GF-D8 (cell line): ENCODE measurements at places on chromosomes 3 and 15.

DNA sequence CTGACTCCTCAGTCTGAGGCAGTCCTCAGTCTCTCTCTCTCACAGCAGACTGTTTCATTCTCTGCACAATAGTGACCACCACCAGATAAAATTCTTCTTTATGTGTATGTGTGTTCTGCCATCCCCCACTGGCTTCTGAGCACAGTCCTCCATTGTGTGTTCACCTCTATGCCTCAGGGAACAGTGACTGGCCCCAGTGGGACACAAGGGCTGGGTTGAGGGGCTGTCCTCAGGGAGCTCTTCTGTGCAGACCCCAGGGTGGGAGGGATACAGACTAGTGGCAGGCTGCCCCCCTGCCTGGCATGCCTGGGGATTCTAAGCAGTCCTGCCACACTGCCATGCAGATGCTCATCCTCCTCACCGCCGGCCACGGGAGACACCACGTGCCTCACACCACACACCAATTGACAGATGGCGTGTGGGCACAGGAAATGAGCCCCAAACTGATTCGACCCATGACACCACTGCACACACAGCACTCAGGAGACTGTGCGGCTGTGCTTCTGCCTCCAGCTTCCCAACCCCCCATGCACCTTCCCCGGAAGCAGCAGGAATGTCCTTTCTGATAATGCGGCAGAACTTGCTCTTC is 237.6 kb upstream of the CHRNA7 start:
- DNase-seq, result no peak

- peak; percentile 1 for DNase-seq
Observed at GRCh38 chr15:63420333-63420747, 38.7 kb upstream of the CA12 start.

DNA sequence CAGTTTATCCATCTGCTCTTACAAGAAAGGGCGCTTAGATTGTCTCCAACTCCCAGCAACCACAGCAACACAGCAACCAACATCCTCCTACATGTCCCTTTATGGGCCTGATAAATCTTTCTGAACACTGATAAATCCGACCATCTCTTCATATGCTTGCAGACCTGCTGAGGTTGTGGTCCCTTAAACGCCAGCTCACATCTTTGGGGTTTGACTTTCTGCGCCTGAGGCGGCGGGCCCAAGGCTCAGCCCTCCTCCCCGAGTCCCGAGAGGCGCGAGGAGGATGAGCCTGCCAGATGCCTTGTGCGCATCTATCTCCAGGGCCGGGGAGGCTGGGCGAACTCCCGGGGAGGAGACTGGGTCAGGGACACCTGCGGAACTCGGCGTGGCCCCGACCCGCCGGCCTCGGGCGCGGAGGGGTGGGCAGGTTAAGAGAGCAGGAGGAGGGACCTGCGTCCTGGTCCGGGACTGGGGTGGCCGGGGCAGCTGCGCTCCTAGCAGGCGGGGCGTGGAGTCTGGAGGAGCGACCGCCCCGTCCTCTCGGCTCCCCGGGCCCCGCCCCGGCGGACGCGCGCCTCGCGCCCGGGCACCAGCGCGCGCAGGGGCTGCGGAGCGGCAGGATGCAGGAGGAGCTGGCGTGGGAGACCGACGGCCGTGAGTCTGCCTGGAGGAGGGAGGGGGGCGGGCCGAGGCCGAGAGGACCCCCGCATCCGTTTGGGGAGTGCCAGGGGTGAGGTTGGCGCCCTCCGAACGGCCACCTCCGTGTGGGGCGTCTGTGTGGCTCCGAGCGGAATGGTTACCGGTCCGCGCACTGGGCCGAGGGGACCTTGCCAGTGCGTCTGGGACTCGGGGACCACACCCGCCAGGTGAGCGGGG is at the start of gene ANKDD1A:
Gene ANKDD1A (plus strand): TSS at position 592 of the 876 bp plus-strand sequence. CDS start 29 bp downstream, at position 621.
- DNase-seq, result no peak

- DNase-seq, result no peak
Observed at GRCh38 chr3:187288131-187288854, 3.2 kb downstream of the MASP1 start.

- DNase-seq, result no peak
Observed at GRCh38 chr15:72044956-72045355, 73.0 kb downstream of the MYO9A start.

DNA sequence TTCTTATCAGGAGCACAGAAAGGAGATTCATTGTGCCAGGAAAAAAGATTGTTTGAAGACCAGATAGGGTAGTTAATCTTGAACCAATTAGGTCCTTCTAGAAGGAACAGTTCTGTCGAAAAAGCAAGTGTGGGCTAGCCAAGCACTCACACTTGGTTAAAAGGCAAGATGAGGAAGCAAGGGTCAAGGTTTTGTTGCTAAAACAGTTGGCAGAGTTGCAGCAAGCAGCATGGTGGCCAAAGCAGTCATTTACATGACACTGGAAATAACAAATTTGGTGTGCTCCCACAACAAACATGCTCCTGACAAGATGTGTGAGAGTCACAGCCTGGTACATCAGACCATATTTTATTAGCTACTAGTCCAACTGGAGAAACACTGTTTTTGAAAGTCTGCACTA is 228.0 kb upstream of the CFAP20DC start:
- no peak for DNase-seq

DNA sequence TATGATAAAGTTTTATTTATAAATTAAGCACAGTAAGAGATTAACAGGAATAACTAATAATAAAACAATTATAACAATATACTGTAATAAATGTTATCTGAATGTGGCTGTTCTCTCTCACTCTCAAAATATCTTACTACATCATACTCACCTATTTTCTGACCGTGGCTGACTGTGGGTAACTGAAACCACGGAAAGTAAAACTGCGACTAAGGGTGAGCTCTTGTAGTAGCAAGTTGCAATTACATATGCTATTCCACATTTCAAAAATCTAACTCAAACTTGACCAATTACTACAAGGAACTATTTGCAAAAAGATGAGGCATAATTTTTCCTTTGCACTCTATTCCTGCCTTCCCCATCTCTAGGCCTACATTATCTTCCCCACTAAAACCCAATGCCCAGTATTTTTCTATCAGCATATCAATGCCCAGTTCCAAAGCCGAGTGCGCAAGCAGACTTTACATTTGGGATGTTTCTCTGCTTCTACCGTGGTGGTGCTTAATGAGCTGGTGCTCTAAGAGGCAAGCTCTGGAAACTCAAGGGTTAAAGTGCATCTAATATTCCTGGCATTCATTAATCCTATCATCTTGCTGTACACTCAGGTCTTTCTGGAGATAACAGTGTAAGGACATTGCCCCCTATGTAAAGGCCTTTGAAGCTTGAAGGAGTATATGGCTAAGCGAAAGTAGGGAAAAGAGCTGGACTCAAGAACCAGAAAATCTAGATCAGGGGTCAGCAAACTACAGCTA is 6.7 kb downstream of the PCYT1A start:
- DNase-seq, result no peak

- peak; percentile 18 for DNase-seq
Observed at GRCh38 chr3:167740961-167741587, 5.6 kb downstream of the SERPINI1 start.

DNA sequence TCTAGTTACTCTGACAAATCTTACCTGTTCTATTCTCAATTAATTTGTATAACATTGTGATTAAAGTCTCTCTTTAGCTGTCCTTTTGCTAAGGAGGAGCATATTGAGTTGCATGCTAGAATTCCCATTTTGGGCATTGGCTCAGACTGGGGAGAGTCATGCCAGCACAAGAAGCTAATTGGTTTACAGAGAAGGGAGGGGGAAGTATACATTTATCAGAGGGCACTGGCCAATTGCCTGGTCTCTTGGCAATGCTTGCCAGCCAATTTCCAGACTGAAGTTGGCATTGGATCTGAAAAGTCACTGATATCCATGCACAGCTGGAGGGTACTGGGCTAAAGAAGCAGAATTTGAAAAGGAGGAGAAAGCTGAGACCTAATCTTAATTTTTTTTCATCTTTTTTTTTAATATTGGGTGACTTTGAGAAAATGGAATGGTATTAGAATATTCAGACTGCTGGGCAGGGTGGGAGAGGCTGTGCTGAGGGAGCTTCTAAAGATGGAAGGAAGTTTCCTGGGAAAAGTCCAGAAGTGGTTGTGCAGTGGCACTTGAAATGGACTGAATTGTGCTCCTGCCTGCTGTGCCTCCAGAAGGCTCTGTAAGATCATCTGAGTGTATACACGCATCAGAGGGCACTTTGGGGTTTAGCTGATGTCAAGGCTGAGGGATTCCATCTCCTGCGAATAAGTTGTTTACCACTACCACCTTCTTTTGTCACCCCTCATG is 365.2 kb upstream of the DPH6 start:
- DNase-seq, result no peak

- DNase-seq, result no peak
Observed at GRCh38 chr3:193842029-193842798, 249.2 kb downstream of the OPA1 start.

- DNase-seq, result no peak
Observed at GRCh38 chr3:143814443-143814889, 33.8 kb downstream of the SLC9A9 start.

GRCh38 chr3:27458929-27459328 is 25.3 kb downstream of the SLC4A7 start:
- DNase-seq, result no peak

GRCh38 chr3:100023150-100023549 is 91.2 kb downstream of the FILIP1L start:
- DNase-seq, result no peak

GRCh38 chr3:16768014-16768413 is 116.7 kb upstream of the PLCL2 start:
- no peak for DNase-seq

DNA sequence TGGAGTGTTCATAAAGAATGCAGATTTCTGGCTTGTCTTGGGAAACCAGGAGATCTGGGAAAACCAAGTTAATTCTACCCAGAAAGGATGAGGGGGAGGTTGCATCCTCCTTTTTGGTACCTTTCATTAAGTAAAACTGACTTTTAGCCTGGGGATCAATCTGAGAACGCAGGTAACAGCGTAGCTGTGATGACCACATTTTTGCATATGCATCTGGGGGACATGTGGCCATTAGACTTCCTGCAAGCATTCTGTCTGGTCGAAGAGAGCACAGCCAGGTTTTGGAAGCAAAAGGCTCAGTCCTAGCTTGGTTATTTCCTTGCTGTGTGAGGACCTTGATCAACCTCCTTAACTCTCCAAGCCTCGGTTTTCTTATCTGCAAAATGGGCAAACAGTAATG is 145.2 kb downstream of the SHQ1 start:
- no peak for DNase-seq

DNA sequence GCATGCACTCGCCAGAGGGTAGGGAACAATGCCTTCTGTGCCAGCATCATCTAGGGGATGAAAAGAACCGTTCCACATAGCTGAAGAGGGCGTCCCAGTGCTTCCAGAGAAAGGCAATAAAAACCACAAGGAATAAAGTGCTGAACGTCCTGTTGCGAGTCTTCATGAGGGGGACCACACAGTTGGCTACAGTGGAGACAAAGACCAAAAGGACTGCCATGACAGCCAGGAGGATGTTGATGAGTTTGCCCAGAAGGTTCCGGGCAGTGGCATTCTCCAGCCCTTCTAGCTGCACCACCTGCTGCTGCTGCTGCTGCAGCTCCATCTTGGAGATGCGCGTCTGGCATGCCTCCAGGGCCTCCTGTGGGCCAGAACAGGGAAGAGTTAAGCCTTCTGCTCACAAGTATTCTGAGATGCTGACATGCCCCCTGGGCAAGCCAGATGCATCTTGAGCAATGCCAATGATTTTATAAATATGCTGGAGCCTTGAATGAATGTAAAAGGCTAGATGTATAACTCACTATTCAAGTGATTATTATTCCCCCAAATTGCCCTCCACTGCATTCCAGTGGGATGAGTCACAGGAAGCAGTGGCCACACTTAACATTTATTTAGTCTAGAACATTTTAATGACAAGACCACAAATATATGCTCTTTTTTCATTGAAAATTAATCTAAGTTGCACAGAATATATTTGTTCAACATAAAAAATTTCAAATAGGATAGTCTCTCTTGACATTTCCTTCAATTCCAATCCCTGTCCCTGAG is 45.1 kb upstream of the PLXND1 start:
- DNase-seq, result no peak

- no peak for DNase-seq
Observed at GRCh38 chr3:46705751-46706552, 4.8 kb downstream of the TMIE start.

GRCh38 chr3:192392986-192393385 is 334.4 kb downstream of the FGF12 start:
- no peak for DNase-seq

- DNase-seq, result no peak
Observed at GRCh38 chr15:68363353-68363752, 68.6 kb downstream of the ITGA11 start.

DNA sequence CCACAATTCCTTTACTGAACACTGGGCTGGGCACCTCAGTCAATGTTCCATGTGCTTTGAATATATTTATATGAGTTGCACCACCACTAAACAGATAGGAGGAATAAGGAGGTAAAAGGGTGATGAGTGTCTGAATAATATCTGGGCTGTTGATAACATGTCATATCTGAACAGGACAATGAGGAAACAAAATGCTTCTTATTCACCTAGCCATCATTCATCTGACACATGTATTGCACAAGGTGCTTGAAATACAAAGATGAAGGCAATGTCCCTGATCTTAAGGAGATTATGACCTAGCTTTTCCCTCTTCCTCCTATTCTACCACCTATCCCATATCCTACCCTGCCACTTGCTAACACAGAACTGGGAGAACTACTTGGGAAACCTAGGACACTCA is 8.0 kb upstream of the CERS3 start:
- DNase-seq, result no peak

DNA sequence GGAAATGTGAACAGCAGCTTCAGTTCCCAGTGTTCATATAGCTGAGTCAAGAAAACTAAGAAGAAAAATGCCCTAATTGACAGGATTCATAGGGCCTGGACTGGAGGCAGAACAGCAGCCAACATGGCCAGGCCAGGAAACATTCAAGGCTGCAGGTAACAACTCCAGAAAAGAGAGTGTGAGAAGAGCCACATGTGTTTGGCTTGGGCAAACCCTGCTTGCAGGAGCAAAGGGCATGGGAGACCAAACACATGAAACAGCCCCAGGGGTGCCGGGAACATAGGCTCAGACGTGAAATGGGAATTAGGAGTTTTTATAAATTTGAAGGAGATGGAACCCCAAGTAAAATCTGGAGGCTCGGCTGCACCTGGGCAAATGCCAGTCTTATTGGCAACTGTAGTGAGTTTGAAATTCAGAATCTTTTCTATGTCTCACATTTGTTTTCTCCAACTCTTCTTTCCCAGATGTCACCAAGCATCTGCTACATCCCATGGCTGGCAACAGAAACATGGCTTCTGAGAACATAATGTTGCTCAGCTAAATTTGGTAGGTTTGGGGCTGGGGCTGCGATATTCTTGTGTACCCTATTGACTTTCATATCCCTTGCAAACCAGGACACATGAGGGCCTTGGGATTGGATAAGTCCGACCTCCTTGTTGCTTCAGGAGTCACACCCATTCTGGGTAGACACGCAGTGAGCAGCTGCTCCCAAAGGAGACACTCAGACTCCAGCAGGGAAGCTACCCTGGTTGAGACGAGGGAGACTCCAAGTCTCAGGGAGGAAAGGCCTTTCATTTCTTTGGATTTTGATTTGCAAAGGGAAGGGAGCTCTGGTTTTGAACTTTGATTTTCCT is 98.9 kb upstream of the CLSTN2 start:
- no peak for DNase-seq

DNA sequence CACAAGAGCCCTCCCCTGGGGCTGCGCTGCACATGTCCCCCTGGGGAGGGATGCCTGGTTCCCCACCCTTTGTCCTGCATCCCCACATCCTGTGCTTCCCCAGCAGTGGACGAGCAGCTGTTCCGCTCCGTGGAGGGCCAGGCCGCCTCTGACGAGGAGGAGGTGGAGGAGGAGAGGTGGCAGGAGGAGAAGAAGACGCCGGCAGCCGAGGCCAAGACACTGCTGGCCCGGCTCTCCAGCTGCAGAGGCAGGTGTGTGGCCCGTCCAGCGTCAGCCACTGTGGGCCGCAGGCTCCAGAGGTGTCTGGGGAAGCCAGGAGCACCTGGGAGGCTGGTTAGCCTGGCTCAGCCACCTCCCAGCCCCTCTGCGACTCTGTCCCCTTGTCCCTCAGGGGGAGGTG is 27.9 kb upstream of the GP9 start:
- DNase-seq, result no peak
